Stromal cell of bone marrow (primary cell): ENCODE measurements at places on chromosomes 1 and 21.

- no peak for DNase-seq
These were observed 5.6 kb upstream of the YRDC start for GRCh38 chr1:37813529-37814145.

- peak; percentile 17 for DNase-seq
These were observed 103.7 kb downstream of the COQ8A start for GRCh38 chr1:227043755-227044154.

- no peak for DNase-seq
These were observed 27.4 kb upstream of the DNASE2B start for GRCh38 chr1:84370831-84371394.

DNA sequence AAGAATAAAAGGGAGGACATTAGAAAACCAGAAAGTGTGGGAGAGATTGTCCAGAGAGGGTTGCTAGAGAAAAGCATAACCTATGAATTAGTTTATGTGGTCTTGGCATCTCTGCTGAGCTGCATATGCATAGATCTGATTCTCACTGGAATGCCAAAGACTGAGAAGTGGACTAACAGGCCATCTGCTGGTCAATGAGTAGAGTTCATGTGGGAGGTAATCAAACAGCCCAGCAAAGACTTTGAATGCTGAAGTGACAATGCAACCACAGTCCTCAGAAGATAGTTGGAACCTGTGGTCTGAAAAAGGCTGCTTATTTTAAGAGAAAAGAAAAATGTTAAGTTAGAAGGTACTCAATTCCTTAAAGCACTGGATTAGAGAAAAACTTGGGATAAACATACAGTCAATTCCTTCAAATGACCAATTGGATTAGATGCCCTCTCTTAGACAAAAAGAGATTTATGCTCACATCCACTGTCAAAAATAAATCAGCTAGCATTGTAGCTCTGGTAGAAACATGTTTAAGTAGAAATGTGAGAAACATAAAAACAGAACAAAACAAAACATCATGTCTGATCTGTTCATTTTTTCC, 382.8 kb downstream of the AMY1C start:
- DNase-seq = no peak

- no peak for DNase-seq
These were observed 202.5 kb downstream of the FGGY start for GRCh38 chr1:59499273-59499942.

GRCh38 chr1:20184997-20185833, 681 bp upstream of the UBXN10 start:
- DNase-seq = no peak

- DNase-seq = no peak
These were observed 286.5 kb downstream of the NFIA start for GRCh38 chr1:61368876-61369275.

GRCh38 chr1:236717811-236718210, 31.5 kb downstream of the ACTN2 start:
- no peak for DNase-seq

- no peak for DNase-seq
These were observed 51.2 kb downstream of the TCP10L start for GRCh38 chr21:32534113-32534512.

GRCh38 chr1:174008979-174009378, 13.2 kb downstream of the RC3H1 start:
- DNase-seq = no peak

DNA sequence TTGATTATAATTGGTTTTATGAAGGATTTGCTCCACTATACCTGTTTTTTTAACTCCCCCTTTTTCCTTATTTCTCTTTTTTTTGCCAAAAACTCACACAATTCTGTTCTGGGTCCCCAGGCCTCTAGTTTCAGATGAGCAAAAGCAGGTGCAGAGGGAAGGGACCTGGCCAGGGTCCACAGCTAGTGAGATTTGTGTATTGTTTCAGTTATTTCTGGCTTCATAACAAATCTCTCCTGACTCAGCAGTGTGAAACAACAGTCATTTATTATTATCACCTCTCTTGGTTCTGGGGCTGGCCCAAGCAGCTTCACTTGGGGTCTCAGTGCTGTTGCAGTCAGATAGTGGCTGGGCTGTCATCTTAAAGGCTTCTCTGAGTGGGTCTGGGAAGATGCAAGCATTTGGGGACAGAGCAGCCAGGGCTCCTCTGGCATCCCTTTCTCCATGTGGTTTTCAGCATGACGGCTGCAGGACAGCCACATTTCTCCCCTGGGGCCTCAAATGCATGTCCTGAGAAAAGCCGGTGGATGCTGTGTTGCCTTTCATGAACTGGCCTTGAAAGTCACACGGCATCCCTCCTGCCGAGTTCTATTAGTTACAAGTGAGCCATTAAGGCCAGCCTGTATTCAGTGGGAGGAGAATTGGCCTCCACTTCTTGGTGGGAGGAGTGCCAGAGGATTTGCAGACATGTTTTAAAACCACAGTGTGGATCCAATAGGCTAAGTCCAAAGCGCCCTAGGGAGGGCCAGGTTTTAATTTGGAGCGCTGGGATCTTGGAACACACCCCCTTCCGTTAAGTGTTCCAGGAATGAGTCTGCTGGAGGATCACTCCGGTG, 137.1 kb downstream of the CAMTA1 start:
- DNase-seq = peak; percentile 76
